Hematopoietic multipotent progenitor cell treated with erythropoietin and hydrocortisone succinate and interleukin-3 and kit ligand, for 6 days (in vitro differentiated cells): ENCODE measurements at places on chromosomes 12 and 14.
A peak's percentile ranks its signal among the peaks of the same experiment; 100 is the strongest.

- no peak for DNase-seq
These were observed 2.5 kb downstream of the CHGA start for GRCh38 chr14:92925446-92925845.

DNA sequence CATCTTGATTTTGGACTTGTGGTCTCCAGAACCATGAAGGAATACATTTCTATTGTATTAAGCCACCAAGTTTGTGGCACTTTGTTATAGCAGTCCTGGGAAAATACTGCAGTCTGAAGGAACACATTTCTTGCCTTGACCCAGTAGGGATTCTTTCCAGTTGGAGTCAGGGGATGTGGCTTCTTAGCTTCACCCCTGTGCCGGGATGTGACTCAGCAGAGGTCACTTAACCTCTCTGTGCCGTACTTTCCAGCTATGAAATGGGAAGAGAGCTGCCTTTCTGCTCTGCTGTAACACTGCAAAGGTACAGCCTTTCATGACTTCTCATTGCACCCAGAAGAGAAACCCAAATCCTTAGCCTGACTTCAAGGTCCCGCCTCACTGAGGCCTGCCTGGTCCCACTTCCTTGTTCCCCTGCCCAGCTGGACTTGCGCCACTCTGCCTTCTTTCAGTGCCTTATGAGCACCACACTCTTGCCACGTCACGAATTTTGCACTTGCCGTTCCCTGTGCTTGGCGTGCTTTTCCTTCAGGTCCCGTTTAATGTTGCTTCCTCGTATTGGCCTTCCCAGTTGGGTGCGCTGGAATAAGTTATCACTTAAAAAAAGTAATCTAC is 24.2 kb downstream of the CHST11 start:
- no peak for DNase-seq

DNA sequence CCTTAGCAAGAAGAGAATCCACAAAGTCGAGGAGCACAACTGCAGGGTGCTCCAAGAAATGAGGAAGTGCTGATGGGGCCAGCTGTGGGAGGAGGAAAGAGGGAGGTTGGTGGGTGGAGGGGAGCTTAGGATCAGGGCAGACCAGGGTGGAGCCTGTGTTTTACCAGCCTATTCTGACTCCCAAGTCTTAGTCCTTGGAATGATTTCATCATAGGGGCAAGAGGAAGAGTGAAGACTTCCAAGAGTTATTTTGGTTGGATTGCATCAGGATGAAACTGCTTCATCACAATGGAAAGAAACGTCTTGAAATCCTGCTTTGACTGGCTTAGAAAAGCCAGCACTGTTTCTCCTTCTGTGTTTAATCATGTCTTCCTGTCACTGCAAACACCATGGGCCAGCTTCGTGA is 194.0 kb downstream of the DPF3 start:
- DNase-seq = peak; percentile 35

GRCh38 chr12:51883998-51884675 is 3.8 kb upstream of the ANKRD33 start:
- no peak for DNase-seq

DNA sequence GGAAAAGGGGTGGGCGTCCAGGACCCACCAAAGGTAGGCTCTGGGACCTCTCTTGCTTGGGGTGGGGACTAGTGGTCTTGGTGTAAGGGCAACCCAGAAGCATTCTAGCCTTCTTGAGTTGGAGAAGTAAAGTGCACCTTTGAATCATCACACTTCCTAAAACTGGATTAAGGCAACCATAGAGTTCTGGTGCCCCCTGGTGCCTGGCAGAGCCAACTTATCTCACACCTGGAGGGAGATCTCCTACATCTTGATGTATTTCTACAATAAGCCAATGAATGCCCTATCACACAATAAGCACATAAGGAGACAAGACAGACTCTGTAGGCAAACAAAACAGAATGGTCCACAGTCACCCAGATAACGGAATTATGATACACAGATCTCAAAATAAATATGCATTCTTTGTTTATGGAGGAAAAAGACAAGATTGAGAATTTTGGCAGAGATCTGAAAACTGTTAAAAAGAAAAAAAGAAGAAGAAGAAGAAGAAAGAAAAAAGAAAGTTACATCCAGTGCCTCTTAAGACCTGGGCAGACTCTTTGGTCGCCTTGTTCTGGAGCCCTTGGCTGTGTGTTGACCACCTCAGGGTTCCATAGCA is 95.9 kb upstream of the PPP2R5C start:
- peak; percentile 62 for DNase-seq

GRCh38 chr12:62601765-62602164 is 135.1 kb downstream of the MON2 start:
- peak; percentile 35 for DNase-seq

DNA sequence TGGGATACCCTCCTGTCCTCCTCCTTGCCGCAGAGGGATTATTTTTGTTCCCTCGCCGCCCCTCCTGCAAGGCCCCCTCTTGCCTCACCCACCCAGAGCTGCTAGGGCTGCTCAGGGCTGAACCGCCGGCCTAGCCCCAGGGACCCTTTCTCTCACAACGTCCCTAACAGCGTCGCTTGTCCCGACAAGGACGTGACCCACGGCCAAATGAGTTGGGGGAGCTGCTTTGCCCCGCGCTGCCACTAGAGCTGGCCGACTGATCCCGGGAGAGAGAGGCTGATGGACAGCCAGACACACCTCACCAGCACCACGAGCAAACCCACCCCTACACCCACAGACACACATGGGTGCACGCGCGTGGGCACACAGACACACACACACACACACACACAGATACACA is 154.6 kb upstream of the ALG10B start:
- DNase-seq = no peak

GRCh38 chr12:91952916-91953315 is 192.7 kb downstream of the BTG1 start:
- peak; percentile 4 for DNase-seq

- peak; percentile 3 for DNase-seq
These were observed 149.2 kb upstream of the FBXO33 start for GRCh38 chr14:39581474-39581873.
